GM19239 (cell line): ENCODE measurements at places on chromosomes 13 and 19.

GRCh38 chr13:37348916-37349643 lies 243.6 kb upstream of the CSNK1A1L start:
- no peak for DNase-seq

- no peak for DNase-seq
Observed at GRCh38 chr13:114309806-114310410, 4.4 kb upstream of the CHAMP1 start.

DNA sequence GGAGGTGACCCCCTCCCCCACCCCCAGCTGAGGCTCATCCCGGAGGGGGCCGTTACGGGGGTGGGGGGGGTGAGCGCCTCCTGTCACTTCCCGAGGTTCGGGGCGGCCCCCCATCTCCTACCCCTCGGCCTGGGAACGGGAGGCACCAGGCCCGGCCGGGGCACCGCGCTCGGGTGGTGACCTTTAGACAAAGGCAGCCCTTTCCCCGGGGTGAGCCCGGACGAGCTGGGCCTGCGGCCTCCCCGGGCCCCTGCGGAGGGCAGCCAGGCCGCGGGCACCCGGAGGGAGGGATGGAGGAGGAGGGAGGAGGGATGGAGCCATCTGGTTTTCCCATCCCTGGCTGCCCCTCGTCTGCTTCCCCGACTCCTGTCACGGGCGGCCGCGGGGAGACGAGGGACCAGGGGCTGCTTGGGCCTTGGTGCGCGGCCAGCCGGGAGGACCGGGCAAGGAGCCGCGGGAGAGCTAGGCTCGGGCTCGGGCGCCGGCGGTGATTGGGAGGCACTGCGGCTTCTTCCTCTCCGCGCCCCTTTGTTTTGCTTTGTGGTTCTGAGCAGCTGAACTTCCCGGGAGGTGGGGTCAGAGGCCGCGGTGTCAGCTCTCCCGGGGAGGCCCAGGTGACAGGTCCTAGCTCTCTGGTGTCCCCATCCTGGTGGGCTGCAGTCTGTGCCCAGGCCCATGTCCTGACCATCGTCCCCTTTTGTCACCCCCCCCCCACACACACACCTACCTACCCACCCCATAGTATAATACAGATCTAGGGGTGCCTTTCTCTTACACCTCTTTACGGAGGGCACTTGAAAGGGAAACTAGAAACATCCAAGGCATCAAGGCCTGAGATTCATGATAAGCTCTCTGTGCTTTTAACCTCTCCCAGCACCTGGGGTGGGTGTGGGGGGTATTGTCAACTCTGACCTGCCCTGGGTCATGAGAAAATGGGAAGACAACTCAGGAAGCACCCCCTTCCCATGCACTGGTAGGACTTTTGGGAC lies 1.3 kb downstream of the BICRA start:
- DNase-seq = no peak

DNA sequence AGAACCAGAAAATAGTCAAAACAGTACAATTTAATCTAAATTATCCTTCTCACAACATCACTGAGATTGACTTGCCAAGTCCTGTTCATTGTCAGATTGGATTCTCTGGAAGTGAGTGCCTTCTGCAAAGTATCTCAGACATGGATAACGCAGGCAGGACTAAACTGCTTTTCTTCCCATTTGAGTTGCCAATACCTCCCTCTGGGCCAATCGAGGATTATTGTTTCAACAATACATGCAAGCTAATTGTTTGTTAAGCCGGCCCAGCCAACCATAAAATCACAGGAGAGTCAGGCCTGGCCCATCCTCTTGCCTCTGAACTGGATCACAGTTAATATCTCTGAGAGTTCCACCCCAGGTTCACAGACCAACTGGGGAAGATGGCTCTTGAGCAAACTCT lies 240.0 kb downstream of the ENOX1 start:
- no peak for DNase-seq

DNA sequence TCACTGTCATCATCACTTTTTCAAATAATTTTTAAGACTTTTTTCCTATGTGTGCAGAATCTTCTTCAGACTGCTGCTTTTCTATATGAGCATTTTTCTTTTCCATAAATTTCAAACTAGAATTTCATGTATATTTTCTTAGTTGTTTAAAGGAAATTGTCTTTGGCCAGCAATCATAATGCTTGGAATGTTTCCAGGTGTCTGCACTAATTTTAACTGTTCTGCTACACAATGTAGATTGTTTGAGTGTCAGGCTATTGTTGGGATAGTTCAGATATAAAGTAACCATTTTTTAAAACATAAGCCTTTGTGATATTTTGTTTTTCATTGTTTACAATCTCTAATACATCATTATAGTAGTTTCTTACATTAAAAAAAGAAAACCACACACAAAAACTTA lies 1418.5 kb downstream of the EFNB2 start:
- no peak for DNase-seq
